ENCODE measurements at places on chromosomes 6 and 20.

DNA sequence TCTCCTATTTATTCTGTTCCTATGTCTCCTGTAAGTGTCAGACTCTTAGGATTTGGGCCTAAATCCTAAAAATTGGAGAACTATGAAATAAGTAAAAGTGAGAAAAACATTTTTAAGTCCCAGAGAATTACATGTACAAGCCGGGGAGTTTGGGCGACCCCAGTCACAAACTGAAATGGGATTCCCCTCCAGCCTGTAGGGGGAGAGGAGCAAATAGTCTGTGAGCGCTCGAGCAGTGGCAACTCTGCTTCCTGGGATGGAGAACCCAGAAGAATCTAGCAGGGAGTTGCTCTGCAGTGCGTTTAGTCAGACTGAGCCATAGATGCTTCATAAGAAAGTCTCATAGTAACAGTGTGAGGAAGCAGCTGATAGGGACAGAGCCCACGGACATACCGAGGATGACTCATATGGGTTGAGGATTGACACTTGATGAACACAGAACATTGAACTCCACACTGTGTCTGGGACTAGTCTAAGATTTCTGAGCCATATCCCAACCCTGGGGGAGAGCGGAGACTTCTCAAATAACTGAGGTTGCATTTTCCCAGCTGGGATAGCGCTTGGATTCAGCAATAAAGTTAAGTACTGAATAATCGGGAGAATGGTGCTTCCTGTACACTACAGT, 437.2 kb downstream of the BCKDHB start:
- DNase-seq = no peak

GRCh38 chr6:97067045-97067444, 142.5 kb downstream of the KLHL32 start:
- DNase-seq = no peak

DNA sequence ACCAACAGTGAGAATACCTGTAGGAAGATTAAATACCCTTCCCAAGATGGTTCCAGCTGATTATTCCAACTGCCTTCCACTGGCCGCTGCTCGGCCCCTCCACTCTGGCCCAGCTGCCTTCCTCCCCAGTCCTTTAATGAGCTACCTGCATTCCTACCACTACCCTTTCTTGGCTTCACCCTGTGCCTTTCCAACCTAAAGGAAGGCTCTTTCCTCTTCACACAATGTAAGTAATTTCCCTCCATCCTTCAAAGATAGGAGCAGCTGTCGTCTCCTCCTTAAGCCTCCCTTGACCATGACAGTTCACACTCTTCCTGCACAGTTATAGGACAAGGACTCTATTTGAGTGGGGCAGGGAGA, 16.2 kb upstream of the SNX9 start:
- DNase-seq = no peak

DNA sequence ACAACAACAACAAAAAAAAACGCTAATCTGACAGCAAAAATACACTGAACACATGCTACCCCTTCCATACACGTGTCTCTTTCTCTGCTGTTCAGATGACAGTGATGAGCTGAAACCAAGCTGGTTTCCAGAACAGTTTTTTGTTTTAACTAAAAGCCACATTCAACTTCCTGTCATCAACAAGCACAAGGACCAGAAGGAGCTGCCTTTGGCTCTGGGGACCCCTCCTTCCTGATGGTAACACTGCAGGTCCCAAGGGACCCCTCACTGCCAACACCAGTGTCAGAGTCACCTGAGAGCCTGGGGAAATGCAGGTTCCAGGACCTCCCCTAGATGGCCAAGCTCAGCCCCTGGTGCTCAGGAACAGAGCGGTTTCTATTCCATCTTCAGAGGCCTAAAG, 6.0 kb downstream of the CST7 start:
- no peak for DNase-seq

- DNase-seq = no peak
These were observed 215.4 kb downstream of the TSHZ2 start for GRCh38 chr20:53187392-53188068.

GRCh38 chr6:166751051-166751595, 124.1 kb upstream of the RPS6KA2 start:
- no peak for DNase-seq

GRCh38 chr6:32970413-32971241, 2.2 kb downstream of the BRD2 start:
- peak; percentile 83 for DNase-seq

DNA sequence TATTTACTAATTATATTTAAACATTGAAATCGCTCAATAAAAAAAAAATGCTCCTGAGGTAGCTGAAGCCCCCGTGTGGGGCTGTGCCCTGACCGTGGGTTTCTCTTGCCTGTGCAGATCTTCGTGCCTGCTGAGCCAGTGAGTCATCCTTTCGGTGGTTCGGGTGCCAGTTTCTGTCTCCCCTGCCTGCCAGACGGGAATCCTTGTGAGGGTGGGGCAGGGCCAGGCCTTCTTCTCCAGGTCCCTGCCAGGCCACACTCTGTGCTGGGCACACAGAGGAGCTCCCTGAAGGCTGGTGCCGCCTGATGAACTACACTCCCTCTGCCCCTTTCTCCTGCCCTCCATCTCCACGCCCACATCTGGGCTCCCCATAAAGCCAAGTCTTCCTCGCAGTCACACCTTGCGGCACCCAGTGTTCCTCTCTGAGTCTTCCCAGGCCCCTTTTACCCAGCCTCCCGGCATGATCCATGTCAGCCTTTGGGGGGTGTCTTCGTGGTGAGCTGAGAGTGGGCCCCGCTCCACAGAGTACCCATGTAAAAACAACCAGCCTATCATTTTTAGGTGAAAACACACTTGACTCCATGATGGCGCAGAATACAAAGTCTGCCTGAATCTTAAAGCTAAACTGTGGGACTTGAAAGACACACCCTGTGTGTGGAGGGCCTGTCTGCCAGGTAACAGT, 19.3 kb downstream of the FGD2 start:
- DNase-seq = no peak

DNA sequence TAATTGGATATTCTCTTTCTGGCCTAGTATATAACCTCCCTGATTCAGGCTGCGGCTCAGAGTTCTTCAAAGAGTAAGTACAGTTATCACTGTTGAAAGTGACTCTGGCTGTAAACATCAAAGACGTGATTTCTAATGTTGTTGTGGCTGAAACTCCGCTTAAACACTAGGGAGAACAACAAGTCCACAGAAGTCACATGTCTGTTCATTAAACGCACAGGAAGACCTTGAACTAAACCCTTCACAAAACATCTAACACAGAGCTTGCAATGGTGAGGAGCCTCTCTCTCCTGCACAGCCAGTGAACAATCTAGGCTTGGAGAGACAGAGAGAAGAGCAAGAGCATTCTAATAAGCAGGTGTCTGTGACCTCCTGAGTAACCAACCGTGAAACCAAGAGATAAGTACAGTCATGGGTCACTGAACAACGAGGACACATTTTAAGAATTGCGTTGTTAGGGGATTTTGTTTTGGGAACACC, 249.3 kb downstream of the PRKN start:
- DNase-seq = no peak
